ENCODE measurements at places on chromosomes 4 and X. TPM values are rescaled to one million over a fixed set of nuclear protein-coding genes. Genes with fewer than 3 reads are reported as not detected.

The HEPH gene
- not detected for total RNA-seq

The SLC9B1 gene
- 2.6 TPM for total RNA-seq

DNA sequence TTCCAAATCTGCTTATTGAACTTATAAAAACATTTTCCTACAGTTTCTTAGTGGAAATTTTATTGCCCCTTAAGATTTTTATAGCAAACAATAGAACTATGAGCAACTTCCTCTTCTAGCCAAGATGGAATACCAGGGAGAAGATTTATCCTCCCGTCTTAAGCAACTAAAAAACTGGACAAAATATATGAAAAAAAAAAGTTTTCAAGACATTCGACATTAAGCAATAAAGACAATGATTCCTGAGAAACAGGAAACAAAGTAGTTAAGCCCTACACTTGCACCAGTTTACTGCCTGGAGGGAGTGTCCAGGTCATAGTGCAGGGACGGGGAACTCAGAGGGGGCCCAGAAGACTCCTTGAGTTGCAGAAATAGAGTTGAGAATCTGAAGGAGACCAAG is 516.1 kb upstream of the DIPK2B start:
- ATAC-seq: no peak

DNA sequence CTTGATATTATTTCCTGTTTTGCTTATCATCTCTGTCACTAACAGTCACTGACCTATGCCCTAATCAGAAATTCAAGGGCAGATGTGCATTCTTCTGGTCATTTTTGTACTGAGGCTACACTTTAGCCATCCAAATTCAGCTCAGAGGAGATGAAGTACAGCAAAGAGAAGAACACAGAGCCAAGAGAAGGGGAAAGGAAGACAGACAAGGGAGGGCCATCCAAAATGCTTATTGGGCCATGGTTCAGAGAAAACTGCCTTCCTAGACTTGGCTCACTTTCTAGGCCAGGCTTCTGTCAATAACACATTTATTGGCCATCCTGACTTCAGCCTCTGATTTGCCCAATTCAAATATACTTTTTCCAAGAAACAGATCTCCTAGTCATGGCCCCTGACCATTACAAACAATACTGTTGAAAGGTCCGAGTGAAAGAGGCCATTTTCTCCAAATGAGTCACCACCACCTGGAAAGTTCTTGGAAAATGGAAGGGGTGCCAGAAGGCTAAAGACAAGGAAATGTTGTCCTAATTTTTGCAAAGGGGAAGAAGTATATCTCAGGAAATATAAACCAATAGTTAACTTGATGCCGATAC is 56.4 kb downstream of the DCX start:
- no peak for ATAC-seq

DNA sequence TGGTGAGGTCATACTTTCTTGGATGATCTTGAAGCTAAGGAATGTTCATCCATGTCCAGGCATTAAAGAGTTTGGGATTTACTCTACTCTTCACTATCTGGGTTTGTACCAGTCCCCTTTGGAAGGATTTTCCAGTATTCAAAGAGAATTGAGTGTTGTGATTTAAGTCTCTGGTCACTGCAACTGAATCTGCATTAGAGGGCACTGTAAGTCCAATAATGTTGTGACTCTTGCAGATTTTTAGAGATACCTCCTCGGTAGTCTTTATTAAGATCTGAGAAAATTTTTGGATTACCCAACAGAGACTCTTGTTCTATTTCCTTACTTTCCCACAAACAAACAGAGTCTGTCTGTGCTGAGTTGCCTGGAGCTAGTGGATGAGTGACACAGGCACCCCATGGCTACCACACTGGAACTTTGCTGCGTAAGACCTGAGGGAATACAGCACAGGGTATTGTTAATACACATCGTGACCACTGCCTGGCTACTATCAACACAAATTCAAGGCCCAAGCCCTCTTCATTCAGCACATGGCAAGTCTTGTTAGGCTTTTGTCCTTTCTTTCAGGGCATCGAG is 357.1 kb upstream of the KLHL4 start:
- no peak for ATAC-seq
